CD4-positive, alpha-beta T cell treated with Interleukin-4 for 1 hour (primary cell): ENCODE measurements at places on chromosomes 3 and 15.

DNA sequence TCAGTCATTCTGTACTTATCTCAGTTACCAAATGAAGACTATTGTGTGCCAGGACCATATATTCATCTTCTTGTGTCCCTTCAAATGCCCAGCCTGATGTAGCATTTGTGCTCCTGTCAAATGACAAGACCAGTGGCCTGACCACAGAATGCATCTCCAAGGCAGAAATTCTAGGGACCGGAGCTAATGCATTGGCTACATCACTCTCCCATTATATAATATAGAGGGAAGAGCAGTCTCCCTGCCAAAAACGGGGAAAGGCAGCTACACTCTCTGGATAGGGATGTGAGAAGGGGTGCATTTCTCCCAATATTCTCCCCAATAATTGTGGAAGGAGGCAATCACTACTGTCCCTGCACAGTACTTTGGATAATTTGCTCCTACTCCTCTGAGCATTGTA lies 312.0 kb downstream of the EPHB1 start:
- no peak for DNase-seq

- no peak for DNase-seq
Measured at GRCh38 chr3:127456471-127457093, 134.0 kb downstream of the TPRA1 start.

- DNase-seq: no peak
Measured at GRCh38 chr3:9216736-9217135, 32.7 kb downstream of the SRGAP3 start.

GRCh38 chr15:73231661-73232419 lies 136.9 kb downstream of the HCN4 start:
- no peak for DNase-seq

DNA sequence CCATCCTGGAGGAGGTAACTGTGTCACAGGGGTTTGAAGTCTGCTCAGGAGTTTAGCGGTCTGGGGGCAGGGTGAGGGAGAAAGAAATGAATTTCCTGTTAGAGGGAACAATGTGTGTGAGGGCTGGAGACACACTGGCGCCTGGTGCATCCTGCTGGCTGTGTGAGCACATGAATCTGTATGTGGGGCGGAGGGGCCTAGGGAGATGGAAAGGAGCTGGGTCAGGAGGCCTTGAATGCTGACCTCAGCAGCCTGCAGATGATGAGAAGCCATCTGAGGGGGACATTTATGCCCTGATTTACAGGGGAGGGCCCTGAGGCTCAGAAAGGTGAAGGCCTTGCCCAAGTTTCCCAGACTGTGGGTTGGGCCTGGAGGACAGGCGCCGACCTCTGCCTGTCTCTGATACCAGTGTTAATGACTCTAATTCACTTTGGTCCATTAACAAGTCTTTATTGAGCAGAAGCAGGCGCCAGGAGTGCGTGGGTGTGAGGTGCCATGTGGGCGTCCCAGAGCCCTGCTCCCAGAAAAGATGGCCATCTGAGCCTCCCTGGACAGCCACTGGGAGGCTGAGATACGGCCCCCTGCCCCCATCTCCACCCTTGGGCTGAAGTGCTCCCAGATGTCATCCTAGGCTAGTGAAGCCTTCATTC lies 34.8 kb downstream of the LINGO1 start:
- no peak for DNase-seq

- DNase-seq: no peak
Measured at GRCh38 chr15:28001641-28002040, 97.5 kb downstream of the OCA2 start.

DNA sequence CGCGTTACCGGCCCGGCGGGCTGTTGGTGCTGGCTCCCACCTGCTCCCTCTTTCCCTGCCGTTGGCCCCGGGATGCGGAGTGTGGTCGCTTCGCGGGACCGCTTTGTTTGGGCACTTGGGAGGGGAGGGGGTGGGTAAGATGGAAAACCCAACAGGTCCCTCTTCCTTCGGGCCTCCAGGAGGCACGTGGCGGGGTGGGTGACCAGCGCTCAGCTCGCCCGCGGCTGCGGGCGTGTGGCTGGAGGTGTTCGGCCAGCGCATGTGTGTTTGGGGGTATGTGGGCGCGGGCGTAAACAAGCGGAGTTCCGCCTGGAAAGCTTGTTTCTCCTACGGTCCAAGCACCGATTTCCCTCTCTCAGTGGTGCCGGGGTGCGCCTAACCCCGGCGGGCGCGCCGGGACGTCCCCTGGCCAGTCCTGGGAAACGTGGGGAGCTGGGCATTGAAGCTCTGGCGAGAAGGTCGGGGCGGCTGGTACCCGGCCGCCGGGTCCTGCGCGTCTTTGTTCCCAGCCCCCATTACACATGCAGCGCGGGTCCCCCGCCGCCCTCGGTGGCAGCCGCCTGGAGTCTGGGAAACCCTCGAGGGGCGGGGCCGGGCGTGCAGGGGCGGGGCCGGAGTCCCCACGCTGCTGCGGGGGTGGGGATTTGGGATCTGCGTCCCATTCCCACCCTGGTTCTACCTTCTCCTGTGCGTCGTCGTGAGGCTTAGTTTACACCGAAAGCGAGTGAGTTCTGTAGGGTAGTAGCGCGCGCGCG lies 1.4 kb downstream of the ACVR2B start:
- DNase-seq: no peak

DNA sequence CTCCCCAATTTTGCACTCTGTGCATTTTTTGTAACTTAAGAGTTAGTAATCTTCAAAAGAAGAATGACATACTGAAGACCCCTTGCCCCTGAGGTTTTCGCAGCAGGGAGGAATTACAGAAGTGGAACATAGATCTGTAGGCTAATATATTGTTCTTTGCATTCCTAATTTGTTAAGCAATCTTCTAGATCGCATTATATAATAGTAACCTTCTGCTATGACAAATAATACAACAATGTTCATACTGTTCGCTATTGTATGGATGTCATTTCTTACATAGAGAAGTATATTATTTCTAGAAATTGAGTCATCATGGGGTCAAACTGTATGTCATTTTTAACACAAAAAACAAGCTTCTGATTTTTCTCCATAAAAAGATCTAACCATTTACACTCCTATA lies 95.8 kb upstream of the TGFBR2 start:
- no peak for DNase-seq

GRCh38 chr3:31635545-31635944 lies 102.8 kb downstream of the STT3B start:
- no peak for DNase-seq

- DNase-seq: no peak
Measured at GRCh38 chr15:29698030-29698701, 124.1 kb downstream of the TJP1 start.

DNA sequence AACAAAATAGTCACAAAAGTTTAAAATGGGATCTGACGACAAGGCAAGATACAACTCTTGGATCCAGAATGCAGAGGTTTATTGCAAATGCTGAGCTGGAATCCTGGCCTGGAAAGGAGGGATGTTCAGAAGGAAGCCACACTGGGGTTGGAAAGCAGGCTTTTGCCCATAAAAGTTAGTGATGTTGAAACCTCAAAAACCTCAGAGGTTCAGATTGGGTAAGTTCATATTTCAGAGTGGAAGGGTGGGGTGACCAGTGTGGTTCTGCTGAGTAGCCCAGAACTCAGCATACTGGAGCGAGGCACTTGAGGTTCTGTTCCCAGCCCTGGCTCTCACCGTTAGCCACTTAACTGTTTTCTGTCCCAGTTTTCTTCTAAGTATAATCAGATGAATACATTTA lies 114.0 kb upstream of the OSTN start:
- DNase-seq: no peak

DNA sequence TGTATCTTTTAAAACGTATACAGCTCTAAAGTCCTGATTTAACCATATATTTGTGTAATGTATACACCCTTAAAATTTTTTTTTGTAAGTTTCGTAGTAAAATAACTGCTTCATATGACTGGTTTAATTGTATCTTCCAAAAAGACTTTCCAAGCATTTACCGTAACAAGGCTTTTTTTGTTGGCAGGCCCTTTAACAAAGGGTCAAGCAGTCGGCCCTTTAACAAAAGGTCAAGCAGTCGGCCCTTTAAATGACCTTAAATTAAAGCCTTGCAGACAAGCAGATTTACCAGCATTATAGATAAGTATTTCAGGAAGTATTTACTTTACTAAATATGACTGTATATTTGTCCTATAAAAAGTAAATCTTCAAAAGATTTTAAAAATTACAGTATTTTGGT lies 28.1 kb downstream of the TSC22D2 start:
- no peak for DNase-seq

DNA sequence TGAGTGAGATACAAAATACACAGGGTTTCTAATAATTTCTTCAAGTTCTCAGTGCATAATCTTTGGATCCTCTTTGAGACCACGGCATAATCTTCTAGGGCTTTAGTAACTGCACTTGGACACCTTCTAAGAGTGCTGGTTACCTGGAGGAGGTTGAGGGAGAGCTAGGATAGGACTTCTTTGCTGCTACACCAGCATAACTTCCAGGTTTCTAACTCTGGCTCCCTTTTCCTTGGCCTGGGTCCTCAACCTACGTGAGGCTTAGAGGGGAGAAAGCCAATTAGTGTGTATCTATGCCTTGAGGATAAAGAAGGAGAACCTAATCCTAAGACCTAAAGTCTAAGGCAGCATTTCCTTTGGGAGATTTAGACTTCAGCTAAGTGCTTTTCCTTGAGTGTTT lies 184.8 kb downstream of the LSAMP start:
- DNase-seq: no peak

DNA sequence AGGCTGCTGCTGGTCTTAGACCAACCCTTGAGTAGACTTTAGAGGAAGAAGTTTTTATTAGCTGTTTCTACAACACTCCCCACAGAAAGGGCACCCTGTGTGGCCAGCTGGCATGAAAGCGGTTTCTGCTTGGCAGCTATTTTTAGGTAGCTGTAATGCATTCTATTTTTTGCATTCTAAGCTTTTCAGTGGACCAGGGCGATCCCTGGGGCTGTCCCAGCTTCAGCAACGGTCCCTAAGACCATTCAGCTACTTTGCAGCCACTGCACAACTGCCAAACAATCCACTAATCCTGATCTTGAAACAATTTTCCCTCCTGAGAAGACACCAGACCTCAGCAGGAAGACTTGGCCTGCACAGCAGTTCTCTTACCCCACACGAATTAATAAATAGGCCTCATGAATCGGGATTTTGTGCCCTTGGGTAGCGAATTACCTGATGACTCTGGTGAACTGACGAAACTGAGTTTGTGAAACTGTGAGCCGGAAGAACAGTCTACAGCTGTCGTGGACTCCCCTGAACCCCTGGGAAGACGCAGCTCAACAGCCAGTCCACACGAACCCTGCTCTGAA lies 14.6 kb upstream of the TFRC start:
- peak; percentile 21 for DNase-seq

DNA sequence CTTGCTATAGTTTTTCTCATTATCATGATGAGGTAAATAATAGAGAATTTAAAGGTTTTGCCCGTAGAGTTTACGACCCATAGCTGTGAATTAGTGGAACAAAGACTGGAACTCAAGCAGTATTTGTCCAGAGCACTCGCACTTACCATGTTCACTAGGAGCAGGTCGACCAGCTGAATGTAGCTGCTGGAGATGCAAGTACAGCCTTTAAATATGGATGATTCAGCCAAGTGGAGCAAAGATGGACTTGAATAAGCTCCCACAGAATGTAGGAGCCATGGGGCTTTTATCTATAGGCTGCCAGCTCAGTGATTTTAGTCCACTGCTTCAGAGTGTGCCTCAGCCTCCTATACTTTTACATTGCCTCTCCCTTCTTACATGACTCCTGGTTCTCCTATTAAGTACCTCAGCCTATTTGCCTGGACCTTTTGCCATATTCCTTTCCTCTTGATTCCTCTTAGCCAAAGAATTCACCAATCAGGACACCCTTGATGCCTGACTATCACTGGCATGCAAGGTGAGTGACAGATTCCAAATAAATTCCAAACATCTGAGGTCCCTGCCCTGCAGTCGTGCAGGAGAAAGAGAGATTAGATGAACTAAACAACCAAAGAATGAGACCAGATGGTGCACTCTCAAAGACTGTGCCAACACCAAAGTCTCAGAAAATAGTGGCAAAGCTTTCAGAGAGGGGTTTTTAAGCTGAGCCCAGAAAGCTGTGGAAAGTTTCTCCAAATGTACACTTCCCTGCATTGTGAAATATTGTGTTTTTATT lies 3.9 kb downstream of the MKRN3 start:
- DNase-seq: no peak

DNA sequence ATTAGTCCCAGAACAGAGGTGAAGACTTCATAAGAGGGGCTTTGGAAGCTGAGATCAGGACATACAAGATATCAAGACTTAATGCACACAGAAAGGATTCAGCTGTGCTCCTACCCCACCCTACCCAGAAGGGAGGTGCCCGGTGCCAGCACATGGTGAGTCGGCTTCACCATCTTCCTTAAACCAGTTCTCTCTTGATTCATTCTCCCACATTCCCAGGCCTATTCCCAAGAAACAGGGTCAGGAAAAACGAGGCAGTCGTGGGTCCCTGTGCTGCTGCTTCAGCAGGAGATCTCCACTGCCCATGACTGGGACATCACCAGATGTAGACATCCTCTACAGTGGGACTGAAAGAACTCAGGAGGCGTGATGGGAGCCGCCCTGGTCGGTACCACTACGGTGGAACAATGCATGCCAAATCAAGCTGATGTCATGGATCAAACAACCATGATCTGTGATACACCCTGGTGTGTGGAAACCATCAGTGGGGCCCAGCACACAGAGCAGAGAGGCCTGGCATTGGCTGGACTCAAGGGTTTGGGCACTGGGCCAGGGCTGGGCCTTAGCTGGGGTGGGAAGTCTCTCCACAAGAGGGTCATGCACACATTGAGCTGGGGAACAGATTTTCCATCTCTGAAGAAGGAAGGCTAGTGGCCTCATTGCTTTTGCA lies 41.9 kb downstream of the CCDC12 start:
- no peak for DNase-seq

GRCh38 chr15:36903922-36904556 lies 196.3 kb downstream of the MEIS2 start:
- DNase-seq: no peak

DNA sequence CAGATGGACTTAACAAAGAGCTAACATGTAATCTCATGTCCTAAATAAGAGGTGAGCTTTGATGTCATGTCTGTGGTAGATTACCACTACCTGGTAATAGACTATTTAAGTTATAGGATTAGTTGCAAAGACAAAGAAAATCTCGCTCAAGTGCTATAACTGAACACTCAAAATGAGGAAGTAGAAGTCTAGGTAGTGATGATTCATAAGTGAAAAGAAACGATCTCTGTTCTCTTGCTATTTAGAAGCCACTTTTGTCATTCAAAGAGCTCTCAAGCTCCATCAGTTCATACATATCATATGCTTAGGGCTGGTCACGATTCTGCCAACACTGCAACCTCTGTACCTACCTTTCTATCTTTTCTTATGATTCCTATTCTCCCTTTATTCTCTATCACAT lies 110.9 kb downstream of the EDEM1 start:
- DNase-seq: no peak

GRCh38 chr3:43436507-43437140 lies 150.3 kb downstream of the SNRK start:
- DNase-seq: no peak
